ENCODE measurements at places on chromosomes 5 and 9. TPM values are rescaled to one million over a fixed set of nuclear protein-coding genes. Genes with fewer than 3 reads are reported as not detected.
A peak's percentile ranks its signal among the peaks of the same experiment; 100 is the strongest.

Gene OR13J1
- not detected for total RNA-seq

DNA sequence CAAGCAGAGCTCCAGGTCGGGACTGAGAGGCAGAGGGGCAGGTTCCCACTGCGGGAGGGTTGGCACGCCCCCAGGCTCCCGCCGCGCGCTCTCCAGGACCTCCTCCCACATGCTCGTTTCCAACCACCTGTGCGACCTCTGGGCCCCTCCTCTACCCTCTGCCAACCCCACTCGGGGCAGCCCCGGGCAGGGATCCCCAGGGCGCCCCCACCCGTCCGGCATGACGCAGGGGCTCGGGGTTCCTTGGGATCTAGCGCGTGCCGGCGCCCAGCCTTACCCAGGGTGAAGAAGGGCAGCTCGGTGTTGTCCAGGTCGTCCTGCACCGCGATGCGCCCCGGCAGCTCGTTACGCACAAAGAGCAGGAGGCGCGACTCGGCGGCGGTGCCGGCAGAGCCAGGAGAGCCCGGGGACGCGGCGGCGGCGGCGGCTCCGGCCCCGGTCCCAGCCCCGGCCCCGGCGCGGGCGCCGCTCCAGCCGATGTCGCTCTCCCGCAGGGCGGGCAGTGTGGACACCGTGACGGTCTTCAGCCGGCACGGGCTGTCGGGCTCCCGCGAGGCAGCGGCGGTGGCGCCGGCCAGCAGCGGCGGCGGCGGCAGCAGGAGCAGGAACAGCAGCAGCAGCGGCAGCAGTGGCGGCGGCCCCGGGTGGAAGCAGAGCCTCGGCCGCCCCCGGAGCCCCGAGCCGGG is 494 bp downstream of the ASTN2 start:
- H3K27me3 ChIP-seq, result peaks cover 74% of the 10 kb centered on the region
- H3K27ac ChIP-seq, result no peak overlapping the region
- peak; percentile 29 for DNase-seq
- H3K4me3 ChIP-seq, result peak overlapping the region; percentile 26
- H3K4me1 ChIP-seq, result no peaks in the 10 kb centered on the region

- no peak overlapping the region for H3K27ac ChIP-seq
- H3K4me1 ChIP-seq, result no peaks in the 10 kb centered on the region
- no peak for DNase-seq
- no peaks in the 10 kb centered on the region for H3K36me3 ChIP-seq
- no peak overlapping the region for H3K4me3 ChIP-seq
Observed at GRCh38 chr5:56303511-56303910, 70.4 kb upstream of the ANKRD55 start.

- H3K27me3 ChIP-seq, result no peaks in the 10 kb centered on the region
- no peaks in the 10 kb centered on the region for H3K36me3 ChIP-seq
- DNase-seq, result no peak
- no peak overlapping the region for H3K4me3 ChIP-seq
- H3K27ac ChIP-seq, result no peak overlapping the region
- no peaks in the 10 kb centered on the region for H3K4me1 ChIP-seq
Observed at GRCh38 chr9:4382722-4383317, 83.0 kb upstream of the GLIS3 start.

DNA sequence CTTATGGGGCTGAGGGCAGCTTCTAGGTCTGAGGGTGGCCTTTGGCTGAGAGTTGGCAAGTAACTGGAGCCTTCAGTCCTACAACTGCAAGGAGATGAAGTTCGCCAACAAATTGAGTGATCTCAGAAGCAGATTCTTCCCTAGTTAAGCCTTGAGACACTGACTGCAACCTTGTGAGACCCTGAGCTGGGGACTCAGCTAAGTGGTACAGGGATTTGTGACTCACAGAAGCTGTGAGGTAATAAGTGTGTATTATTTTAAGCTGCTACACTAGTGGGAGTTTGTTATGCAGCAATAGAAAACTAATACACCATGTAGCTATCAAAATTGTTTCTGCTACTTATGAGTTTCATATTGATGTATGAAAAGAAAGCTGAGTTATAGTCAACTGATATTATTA is 279.2 kb downstream of the PIK3R1 start:
- no peaks in the 10 kb centered on the region for H3K36me3 ChIP-seq
- no peaks in the 10 kb centered on the region for H3K27me3 ChIP-seq
- H3K4me3 ChIP-seq, result no peak overlapping the region
- DNase-seq, result no peak
- no peaks in the 10 kb centered on the region for H3K4me1 ChIP-seq
- H3K27ac ChIP-seq, result no peak overlapping the region

DNA sequence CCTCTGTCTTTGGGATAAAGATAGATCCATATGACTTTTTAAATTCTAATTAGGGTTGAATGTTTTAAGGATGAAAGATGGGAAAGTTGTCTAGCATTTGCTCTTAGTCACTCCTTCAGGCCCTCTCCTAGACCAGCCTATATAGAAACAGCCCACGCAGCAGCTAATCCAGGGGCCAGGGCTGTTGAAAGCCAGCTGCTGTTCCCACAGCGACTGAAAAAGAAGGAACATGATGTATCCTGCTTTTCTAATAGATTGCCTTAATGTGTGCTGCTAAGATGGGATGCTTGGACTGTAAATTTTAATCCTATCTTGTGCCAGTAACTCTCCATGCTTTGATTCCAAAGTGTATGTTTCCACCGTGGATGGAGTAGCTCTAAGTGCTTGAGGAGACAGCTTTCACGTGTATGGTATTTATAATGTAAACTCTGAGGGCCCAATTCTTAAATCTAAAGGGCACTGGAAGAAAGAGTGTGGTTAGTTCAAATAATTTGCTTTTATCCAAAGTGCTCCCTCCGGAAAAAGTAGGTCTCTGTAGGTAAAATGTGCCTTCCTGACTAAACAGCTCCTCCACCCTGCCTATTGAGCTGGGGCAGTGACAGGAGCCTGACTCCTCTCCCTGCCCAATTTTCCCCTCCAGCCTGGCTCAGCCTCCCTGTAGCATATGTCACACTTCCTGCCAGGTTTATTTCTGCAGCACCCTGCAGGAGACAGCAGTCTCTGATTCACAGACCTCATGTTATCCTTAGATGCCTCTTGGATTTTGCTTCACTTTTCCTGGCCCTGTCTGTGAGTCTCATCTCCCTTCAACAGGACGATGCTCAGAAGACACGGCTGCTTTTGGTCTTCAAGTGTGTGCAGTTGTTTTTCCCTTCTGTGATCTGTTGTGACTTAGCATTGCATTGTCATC is 33.2 kb downstream of the SLC36A1 start:
- no peaks in the 10 kb centered on the region for H3K4me1 ChIP-seq
- H3K36me3 ChIP-seq, result peaks cover 40% of the 10 kb centered on the region
- DNase-seq, result no peak
- H3K27me3 ChIP-seq, result no peaks in the 10 kb centered on the region
- peak overlapping the region; percentile 41 for H3K27ac ChIP-seq

GRCh38 chr9:84593352-84593751 is 76.2 kb upstream of the NTRK2 start:
- no peaks in the 10 kb centered on the region for H3K27me3 ChIP-seq
- no peak overlapping the region for H3K4me3 ChIP-seq
- H3K27ac ChIP-seq, result no peak overlapping the region
- no peak for DNase-seq
- H3K36me3 ChIP-seq, result no peaks in the 10 kb centered on the region

- H3K27me3 ChIP-seq, result no peaks in the 10 kb centered on the region
- H3K27ac ChIP-seq, result no peak overlapping the region
- H3K4me1 ChIP-seq, result peaks cover 23% of the 10 kb centered on the region
- H3K4me3 ChIP-seq, result no peak overlapping the region
- no peaks in the 10 kb centered on the region for H3K36me3 ChIP-seq
Observed at GRCh38 chr5:78661044-78661443, 12.5 kb upstream of the LHFPL2 start.

- no peaks in the 10 kb centered on the region for H3K27me3 ChIP-seq
- H3K4me3 ChIP-seq, result no peak overlapping the region
- H3K4me1 ChIP-seq, result no peaks in the 10 kb centered on the region
Observed at GRCh38 chr5:73179730-73180129, 6.7 kb downstream of the TMEM174 start.

DNA sequence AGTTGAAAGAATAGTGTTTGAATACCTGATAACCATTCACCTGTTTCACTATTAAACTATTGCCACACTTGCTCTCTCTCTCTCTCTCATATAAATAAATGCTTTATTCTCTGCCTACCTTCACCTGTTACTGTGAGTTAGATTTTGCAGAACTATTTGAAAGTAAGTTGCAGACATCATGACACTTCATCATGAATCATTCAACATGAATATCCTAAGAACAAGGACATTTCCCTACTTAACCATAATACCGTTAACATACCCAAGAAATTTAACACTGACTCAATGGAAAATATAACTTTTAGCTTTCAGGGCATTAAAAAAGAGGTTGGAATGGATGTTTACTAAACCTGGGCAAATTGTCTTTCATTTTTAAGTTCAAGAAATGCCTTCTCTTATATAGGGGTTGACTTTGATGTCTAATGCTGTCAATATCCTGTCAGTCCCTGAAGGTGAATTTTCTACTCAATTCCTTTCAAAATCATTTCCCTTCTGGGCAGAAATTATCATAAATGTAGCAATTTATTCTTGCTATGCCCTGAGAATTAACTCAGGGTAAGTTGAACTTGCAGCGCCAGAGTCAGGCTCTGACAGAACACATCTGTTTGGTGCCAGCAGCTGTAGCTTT is 582.6 kb upstream of the TLE4 start:
- H3K27me3 ChIP-seq, result no peaks in the 10 kb centered on the region
- H3K36me3 ChIP-seq, result no peaks in the 10 kb centered on the region
- H3K27ac ChIP-seq, result no peak overlapping the region

DNA sequence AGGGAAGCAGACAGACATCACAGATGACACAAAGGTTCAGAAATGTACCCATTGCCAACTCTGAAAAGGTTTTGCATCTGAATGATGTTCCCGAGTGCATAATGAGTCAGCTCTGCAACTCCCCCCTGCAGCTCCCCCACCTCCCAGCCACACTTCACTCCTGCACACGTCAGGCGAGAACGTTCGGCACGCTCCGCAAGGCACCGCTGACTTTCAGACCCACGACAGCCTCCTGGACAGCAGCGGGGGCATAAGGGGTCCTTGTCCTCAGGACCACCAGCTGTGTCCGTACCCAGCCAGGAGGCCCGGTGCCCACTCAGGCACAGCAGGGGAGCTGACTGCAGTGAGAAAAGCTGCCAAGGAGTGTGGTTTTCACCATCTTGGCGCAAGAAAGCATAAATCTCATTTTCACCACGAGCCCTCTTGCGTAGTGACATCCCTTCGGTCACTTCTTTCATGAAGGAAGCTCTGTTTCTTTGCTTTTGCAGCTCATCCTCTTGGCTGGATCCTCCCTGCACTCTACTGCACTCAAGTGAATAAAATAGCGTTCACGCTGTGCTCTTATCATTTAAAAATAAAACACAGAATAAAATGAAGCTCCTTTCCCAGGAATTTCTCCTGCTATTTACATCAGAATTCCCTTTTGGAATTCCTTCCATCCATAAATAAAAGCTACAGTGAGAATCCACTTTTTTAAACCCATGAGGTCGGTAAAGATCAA is 9.9 kb downstream of the GFPT2 start:
- H3K4me1 ChIP-seq, result no peaks in the 10 kb centered on the region
- no peak for DNase-seq
- no peaks in the 10 kb centered on the region for H3K27me3 ChIP-seq
- no peaks in the 10 kb centered on the region for H3K36me3 ChIP-seq
- H3K4me3 ChIP-seq, result no peak overlapping the region

Gene N4BP3
- 1.9 TPM for total RNA-seq

Gene DNAJC18
- total RNA-seq, result 14.8 TPM

DNA sequence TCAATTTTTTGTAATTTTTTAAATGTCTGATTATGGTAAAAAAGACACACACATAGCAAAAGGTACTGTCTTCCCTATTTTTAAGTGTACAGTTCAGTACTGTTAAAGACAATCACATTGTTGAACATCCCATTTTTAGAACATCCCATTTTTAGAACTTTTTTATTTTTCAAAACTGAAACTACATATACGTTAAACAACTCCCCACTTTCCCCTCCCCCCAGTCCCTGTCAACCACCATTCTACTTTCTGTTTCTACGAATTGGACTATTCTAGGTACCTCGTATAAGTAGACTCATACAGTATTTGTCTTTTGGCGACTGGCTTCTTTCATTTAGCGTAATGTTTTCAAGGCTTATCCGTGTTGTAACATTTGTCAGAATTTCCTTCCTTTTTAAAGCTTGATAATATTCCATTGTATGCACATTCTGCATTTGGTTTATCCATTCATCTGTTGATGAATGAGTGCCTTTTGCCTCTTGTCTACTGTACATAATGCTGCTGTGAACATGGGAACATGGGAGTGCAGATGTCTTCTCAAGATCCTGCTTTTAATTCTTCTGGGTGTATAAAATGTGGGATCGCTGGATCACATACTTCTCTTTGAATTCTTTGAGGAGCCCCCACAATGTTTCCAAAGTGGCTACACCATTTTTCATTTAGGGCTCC is 154.0 kb downstream of the PIK3R1 start:
- no peaks in the 10 kb centered on the region for H3K4me1 ChIP-seq
- H3K27me3 ChIP-seq, result no peaks in the 10 kb centered on the region
- no peak overlapping the region for H3K27ac ChIP-seq
- no peaks in the 10 kb centered on the region for H3K36me3 ChIP-seq
- DNase-seq, result no peak
- no peak overlapping the region for H3K4me3 ChIP-seq

GRCh38 chr5:132019857-132020555 is 8.5 kb upstream of the ACSL6 start:
- no peak overlapping the region for H3K4me3 ChIP-seq
- peaks cover 22% of the 10 kb centered on the region for H3K27me3 ChIP-seq
- H3K4me1 ChIP-seq, result no peaks in the 10 kb centered on the region
- no peak for DNase-seq
- H3K27ac ChIP-seq, result no peak overlapping the region
- no peaks in the 10 kb centered on the region for H3K36me3 ChIP-seq

DNA sequence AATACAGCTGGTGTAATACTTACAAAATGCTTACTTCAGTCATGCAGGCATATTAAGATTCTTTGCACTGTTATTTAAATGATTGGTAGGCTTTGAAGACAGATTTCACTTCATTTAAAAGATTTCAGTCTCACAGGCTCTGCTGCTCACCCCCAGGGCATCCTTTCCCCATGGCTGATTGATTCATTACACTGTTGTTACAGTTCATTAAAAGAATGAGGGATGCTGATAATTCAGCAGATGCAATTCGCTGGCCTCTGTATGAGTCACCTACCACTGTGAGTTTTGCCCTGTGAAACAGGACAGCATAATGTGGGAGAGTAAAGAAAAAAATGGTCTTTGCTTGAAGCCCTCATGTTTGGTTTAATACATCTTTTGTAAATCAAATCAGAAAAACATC is 246.9 kb downstream of the CYLC2 start:
- H3K4me3 ChIP-seq, result no peak overlapping the region
- H3K27ac ChIP-seq, result no peak overlapping the region
- no peaks in the 10 kb centered on the region for H3K36me3 ChIP-seq
- DNase-seq, result no peak
- H3K4me1 ChIP-seq, result no peaks in the 10 kb centered on the region

GRCh38 chr9:125878164-125878631 is 131.0 kb downstream of the PBX3 start:
- H3K27me3 ChIP-seq, result no peaks in the 10 kb centered on the region
- H3K4me3 ChIP-seq, result no peak overlapping the region
- no peak for DNase-seq
- H3K4me1 ChIP-seq, result peaks cover 14% of the 10 kb centered on the region
- no peak overlapping the region for H3K27ac ChIP-seq

Gene SEMA6A
- total RNA-seq, result 7.6 TPM

GRCh38 chr9:133493845-133494540 is 15.1 kb upstream of the SLC2A6 start:
- peak; percentile 27 for DNase-seq
- no peaks in the 10 kb centered on the region for H3K27me3 ChIP-seq
- H3K27ac ChIP-seq, result no peak overlapping the region
- peaks cover 13% of the 10 kb centered on the region for H3K4me1 ChIP-seq
- H3K36me3 ChIP-seq, result no peaks in the 10 kb centered on the region
